NCI-H1092 (cell line): ENCODE measurements at places on chromosomes 1 and 21.
A peak's percentile ranks its signal among the peaks of the same experiment; 100 is the strongest.

GRCh38 chr1:208222376-208223126 is 21.6 kb downstream of the PLXNA2 start:
- DNase-seq, result no peak

DNA sequence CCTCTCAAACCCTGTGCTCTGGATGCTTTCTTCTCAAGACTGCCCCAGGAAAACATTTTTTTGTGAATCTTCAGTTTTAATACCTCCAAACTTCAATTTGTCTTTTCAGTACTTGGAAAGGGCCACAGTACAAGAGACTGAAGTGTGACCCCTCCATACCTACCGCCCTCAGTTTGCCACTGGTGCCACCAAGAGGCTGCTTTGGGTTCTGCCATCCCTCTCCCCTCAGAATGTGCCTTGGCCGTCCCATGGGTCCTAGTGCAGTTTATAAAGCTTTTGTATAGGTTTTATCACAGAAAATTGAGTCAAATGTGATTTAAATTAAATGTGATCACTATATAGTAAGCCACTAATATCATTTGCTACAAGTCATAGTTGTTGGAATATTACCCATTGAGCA is 60.8 kb upstream of the PGD start:
- DNase-seq, result no peak

DNA sequence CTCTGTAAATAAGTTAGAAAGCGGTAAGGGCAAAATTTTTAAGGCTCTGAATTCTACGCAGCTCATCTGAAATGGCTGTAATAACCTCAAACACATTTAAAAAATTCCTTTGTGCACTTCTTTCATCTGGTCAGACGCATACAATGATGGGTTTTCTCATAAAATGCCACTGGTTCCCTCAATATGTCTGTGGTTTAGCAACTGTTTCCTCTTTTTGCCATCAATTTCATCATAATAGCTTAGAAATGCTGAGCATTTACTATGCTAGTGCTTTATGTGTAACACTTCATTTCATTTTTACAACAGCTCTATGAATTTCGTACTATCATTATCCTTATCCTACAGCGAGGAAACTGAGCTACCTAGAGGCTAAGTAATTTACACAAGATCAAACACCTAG is 35.3 kb upstream of the DMRTA2 start:
- DNase-seq, result no peak

DNA sequence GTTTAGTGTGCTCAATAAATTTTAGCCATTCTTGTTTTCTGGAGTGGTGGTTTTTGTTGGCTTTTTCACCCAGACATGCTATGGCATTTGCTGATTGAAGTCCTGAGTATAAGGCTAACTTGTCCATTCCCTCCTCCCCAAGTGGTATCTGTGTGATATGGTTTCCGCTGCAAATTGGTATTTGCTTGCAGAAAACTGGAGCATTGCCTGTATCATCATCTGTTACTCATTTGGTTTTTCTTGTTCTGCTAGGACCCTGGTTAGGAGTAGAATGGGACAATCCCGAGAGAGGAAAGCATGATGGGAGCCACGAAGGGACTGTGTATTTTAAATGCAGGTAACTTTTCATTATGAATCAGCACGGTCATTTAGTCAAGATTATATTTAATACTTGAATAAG is 34.0 kb downstream of the TBCE start:
- DNase-seq, result no peak

DNA sequence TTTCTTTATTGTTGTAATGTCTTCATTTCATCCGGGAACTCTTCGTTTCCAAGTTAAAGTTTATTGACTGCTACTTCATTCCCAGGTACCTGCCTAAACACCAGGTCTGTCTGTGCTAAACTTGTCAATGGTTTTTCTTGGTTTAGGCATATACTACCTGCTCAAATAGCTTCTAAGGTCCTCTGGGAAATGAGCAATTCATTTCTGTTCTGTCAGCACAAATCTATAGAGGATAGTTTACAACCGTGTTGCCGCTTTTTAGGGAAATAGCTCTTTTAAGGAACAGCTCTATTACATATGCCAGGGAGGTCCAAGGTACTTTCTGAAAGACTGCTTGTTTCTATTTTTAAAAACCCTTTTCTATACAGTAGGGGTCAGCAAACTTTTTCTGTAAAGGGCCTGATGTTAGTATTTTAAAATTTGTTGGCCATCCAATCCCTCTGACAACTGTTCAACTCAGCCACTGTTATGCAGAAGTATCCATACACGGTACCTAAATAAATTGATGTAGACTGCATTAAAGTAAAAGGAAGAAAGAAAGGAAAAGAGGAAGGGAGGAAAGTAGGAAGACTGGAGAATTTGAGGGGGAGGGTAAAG is 222.7 kb upstream of the PTBP2 start:
- DNase-seq, result no peak

- no peak for DNase-seq
These were observed 39.0 kb upstream of the F3 start for GRCh38 chr1:94580367-94581115.

DNA sequence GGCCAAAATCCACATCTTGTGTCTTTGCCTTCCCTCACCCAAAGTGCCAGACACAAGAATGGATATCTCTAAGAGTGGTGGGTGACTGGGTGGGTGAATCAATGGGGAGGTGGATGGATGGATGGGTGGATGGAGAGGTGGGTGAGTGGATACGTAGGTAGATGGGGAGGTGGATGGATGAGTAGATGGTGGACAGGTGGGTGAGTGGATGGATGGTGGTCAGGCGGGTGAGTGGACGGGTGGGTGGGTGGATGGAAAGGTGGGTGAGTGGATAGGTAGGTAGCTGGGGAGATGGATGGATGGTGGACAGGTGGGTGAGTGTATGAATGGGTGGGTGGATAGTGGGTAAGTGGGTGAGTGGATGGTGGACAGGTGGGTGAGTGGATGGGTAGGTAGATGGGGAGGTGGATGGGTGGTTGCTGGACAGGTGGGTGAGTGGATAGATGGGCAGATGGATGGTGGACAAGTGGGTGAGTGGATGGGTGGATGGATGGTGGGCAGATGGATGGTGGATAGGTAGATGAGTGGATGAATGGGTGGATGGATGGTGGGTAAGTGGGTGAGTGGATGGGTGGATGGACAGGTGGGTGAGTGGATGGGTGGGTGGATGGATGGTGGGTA is 34.2 kb downstream of the SLC19A1 start:
- no peak for DNase-seq

DNA sequence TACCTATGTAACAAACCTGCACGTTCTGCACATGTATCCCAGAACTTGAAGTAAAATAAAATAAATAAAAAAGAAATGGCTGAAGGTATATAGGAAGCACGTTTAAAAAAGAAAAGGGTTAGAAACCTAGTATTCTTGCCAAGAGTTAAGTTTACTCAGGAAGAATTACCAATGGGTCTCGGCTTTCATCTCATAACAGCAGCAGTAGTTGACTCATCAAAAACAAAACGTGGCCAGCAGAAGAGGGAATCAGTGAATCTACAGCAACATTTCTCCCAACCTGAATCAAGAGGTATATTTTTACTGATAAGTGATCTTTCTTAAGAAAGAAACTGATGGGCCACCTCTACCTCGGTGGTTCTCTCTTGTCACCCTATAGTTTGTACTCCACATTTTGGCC is 340.3 kb downstream of the BRINP2 start:
- no peak for DNase-seq

GRCh38 chr1:151494741-151495281 is 16.4 kb upstream of the CGN start:
- no peak for DNase-seq

DNA sequence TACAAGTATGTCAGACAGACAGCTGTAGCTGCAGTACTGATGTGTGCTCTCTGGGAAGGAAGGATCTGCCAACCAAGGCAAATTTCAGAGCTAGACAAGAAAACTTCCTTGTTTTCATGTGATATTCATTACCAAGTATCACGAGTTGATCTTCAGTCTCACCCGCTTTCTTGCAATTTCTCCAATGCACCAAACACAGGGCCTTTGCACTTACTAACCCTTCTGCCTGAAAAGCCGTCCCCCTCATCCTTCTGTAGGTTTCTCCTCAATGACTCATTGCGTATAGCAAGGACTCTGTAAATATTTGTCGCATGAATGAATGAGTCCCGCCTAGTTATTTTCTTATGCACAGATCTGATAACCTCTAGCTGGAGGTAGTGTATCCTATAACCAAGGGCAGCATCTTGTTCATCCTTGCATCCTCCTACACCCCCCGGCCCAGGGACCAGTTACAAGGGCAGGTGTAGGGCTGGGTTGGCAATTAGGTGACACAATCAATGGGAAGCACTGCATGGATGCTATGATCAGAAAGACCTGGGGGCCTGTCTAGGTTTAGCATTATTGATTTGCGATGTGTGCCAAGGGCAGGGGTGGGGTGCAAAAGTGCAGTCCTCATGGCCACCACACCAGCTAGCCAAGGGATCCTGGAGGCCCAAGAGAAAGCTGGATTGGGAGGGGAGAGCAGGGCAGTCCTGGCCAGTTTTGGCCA is 51.4 kb upstream of the GPR157 start:
- no peak for DNase-seq

GRCh38 chr1:199449221-199449620 is 578.3 kb upstream of the NR5A2 start:
- no peak for DNase-seq

GRCh38 chr1:18646786-18647410 is 16.3 kb downstream of the PAX7 start:
- no peak for DNase-seq

GRCh38 chr1:26358411-26359384 is 4.8 kb upstream of the CRYBG2 start:
- no peak for DNase-seq

DNA sequence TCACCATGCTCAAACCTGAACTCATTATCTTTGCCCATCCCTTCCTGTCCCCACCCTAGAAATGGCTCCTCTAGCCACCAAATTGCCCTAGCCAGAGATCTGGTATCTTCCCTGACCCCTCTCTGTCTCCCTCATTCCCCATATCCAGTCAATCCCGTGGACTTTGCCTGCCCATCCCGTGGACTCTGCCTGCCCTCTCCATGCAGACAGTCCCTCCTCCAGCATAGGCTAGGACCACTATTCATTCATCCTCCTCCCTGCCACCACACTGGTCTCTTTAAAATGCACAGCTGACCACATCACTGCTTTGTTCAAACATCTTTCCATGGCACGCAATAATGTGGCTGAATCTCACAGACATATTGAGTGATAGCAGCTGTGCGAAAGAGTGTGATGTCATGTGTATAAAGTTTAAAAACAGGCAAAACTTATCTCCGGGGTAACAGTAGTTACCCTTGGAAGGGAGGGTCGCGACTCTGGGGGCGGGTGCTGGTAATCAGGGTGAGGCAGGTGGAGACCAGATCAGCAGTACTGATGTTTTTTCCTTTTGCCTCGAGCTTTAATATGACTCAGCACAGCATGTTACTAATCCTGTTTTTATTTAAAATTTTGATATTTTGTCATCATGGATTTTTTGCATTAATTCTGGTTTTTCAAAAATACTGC is 4.8 kb upstream of the SLC2A1 start:
- no peak for DNase-seq

DNA sequence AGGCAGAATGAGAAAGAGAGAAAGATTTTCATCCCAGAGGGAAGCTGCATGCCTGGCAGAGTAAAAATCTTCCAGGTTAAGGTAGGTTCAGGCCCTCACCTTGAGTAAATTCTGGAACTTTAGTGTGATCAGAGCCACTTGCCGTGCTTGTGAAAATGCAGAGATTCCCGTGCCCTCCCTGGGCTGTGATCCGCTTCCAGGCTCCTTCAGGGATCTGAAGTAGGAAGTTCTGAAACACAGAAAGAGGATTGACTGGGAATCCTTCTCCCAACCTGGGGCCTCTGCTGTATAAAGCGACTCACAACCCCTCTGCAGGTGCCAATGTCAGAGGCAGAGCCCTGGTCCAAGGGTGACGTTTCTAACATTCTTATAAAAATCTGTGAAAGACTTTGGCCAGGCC is 26.6 kb downstream of the NUAK2 start:
- no peak for DNase-seq

GRCh38 chr1:15062479-15063099 is 91.0 kb upstream of the TMEM51 start:
- no peak for DNase-seq

DNA sequence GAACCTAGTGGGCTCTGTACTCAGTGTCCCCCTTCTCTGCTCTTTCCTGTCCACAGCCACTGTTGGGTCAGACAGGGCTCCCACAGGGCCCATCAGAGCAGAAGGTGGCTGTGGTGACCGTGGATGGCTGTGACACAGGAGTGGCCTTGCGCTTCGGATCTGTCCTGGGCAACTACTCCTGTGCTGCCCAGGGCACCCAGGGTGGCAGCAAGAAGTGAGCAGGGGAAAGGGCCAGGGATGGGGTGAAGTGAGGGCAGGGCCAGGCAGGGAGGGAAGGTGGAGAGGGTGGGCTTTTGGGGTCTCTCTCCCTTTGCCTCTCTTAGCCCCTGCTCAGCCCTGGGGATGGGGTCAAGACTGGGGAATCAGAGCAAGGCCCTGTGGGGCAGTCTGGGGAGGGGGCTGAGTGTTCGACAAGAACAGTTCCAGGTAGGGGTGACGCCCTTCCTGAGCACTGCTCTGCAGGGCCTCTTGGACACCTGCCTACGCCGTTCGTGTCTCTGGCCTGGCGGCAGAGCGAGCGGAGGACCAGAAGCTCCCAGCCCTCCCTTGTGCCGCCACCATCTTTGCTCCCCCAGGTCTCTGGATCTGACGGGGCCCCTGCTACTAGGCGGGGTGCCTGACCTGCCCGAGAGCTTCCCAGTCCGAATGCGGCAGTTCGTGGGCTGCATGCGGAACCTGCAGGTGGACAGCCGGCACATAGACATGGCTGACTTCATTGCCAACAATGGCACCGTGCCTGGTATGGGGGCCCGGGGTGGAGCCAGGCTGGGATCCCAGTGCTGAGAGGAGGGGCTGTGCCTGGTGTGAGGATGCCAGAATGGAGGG is 13.1 kb downstream of the CELSR2 start:
- DNase-seq, result no peak

DNA sequence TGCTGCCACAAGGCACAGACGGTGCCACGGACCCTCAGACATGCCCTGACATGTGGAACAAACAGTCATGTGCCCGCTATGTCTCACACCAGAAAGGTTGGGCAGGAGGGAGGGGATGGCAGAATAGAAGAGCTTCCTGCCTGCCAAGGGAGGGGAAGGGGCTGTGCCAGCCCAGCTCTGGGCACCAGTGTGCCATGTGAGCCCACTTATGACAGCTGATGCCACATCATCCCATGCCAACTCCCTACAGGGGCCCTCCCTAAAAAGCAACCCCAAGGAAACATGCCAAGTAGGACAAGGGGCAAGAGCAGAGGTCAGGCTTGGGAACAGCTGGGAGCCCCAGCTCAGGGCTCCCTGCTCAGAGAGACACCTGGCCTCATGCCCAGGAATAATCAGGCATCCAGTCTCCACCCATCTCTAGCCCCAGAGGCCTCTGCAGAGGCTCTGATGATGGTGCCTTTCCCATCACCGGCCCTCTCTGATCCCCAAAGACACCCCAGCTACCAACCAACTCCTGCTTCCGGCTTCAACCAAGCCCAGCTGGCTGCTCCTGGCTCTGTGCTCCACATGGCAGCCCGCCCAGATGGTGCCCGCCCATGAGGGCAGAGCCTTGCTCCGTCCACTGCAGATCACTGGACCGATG is 10.3 kb downstream of the ADGRB2 start:
- peak; percentile 80 for DNase-seq

- no peak for DNase-seq
These were observed 122.3 kb upstream of the TMPRSS2 start for GRCh38 chr21:41630249-41630648.

- DNase-seq, result no peak
These were observed 20.9 kb upstream of the ATP5PO start for GRCh38 chr21:33936301-33937038.

GRCh38 chr1:37034121-37035013 is at the start of gene GRIK3:
Gene GRIK3, minus strand, starts transcription at chr1:37034515. Its CDS starts 407 bp downstream, at chr1:37034108.
- DNase-seq, result peak; percentile 74
